Kasumi-1 (cell line): ENCODE measurements at places on chromosomes 2 and 18.

- DNase-seq: peak; percentile 36
Observed at GRCh38 chr2:201779901-201780673, 646 bp downstream of the ALS2 start.

DNA sequence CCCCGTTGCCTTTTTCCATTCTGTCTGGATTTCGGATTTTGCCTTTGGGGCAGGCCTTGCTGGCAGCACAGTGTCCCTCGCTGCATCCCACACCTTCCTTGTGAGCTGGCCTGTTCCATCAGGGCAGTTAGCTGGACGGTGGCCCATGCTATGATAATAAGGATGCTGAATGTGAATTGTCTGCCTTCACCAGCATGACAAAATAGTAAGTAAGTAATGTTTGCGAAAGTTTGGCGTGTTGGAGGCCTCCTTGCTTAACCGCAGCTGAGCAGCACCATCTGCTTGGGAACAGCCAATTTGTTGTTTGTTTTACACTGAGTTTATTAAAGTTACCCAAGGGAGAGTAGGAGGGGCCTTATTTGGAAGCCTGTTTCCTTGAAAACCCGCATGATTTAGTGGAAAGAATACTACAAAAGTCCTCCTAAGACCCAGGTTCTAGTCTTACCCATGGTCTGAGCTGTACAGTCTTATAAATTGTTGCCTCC, 469.7 kb upstream of the FANCL start:
- no peak for DNase-seq

- DNase-seq: no peak
Observed at GRCh38 chr2:98793897-98794830, 63.2 kb upstream of the MGAT4A start.

DNA sequence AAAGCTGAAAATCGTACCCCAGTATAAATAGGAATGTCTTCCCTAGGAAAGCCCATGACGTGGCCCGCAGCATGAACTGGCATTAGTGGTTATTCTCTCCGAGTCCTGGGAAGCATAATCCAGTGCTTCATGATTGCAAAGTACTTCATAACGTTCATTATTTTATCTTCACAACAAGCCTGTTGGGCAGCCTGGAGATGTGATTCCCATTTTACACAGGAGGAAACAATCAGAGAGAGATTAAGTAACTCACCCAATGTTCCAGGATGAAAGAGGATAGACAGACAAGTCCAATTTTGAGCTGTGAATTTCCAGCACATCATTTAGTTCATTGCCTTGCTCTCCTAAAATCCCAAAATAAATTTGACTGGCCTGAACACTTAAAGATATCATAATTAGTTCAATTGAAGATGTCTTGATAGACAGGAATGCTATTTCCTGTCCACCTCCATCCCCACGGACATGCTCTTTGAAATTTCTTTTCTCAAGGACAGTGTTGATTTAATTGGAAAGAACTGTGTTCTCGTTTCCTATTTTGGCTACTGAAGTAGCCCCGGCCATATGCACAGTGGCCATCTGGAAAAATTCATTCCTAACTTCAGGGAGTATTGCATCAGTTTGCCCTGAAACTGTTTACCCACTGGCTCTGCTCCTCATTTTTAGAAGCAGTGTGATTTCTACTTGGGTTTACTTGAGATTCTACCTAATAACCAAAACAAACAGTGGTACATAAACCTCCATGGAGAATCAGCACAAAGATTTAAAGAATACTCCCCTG, 93.9 kb downstream of the VWC2L start:
- DNase-seq: no peak

DNA sequence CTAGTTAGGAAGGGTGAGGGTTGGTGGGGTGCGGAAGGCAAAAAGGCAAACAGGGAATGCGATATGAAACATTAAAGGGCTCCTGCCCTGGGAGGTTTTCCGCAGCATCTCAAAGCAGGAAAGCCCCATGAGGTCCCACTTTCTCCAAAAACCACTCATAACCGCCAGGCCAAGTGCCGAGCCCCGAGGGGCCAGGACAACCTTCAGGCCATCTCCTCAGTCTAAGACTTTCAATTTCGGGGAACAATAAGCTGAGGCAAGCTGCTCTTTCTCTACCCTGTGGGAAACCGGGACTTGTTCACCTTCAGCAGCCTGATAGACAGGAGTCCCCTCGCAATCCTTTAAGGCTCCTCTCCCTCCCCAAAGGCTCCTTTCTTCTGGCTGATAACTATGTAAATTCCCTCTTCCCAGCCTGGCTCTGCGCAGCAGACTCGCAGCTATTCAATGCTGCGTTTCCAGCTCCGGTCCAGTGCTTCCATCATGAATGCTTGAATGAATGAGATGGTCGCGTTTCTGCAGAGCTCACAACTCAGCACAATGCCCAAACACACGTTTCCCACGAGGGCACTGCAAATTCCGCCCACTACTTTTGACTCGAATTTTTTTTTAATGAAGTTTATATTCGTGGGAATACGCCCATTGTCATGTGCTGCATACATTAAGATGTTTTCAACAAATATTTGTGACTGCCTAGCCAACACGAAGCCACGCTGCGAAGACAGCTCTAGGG, 1.4 kb downstream of the LAMA1 start:
- no peak for DNase-seq

- peak; percentile 25 for DNase-seq
Observed at GRCh38 chr2:110852541-110853263, 120.3 kb downstream of the ACOXL start.

GRCh38 chr2:92072461-92073035, 2798.7 kb upstream of the TEKT4 start:
- no peak for DNase-seq

- DNase-seq: no peak
Observed at GRCh38 chr2:106523976-106524665, 37.0 kb downstream of the CD8B2 start.

GRCh38 chr2:238528953-238529781, 102.4 kb downstream of the ASB1 start:
- no peak for DNase-seq
